ENCODE measurements at places on chromosomes 1 and 21.

DNA sequence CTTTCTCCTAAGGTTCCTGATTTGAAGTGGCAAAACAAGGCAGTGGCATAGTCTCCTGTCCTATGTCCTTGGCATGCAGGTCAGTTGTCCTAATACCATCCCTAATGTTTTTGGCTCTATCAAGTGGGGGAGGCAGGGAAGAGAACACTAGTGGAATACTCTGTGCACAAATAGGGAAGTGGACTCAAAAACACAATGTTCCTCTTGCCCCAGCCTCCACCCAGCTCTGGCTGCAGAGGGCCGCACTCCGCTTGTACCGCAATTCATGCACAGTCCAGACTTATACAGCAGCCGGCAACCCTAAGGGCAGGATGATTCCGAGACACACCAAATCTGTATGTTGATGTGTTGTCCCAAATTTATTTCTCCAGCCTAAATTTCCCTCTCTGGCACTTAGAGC lies 14.5 kb downstream of the PLEKHO1 start:
- peaks cover 2% of the 10 kb centered on the region for H3K36me3 ChIP-seq
- H3K27me3 ChIP-seq = no peaks in the 10 kb centered on the region
- H3K4me3 ChIP-seq = no peak overlapping the region
- no peak for DNase-seq

- H3K27me3 ChIP-seq = no peaks in the 10 kb centered on the region
- no peak overlapping the region for H3K4me3 ChIP-seq
- H3K27ac ChIP-seq = no peak overlapping the region
- DNase-seq = no peak
- H3K36me3 ChIP-seq = no peaks in the 10 kb centered on the region
Measured at GRCh38 chr21:39657091-39657689, 44.5 kb downstream of the B3GALT5 start.

GRCh38 chr1:61732726-61733125 lies 7.8 kb upstream of the TM2D1 start:
- DNase-seq = no peak
- H3K4me3 ChIP-seq = no peak overlapping the region
- peaks cover 16% of the 10 kb centered on the region for H3K4me1 ChIP-seq
- no peaks in the 10 kb centered on the region for H3K36me3 ChIP-seq
- no peaks in the 10 kb centered on the region for H3K27me3 ChIP-seq

- DNase-seq = no peak
- no peaks in the 10 kb centered on the region for H3K27me3 ChIP-seq
Measured at GRCh38 chr1:169484683-169485430, 887 bp downstream of the SLC19A2 start.

- H3K36me3 ChIP-seq = no peaks in the 10 kb centered on the region
- no peaks in the 10 kb centered on the region for H3K27me3 ChIP-seq
- no peak overlapping the region for H3K4me3 ChIP-seq
- H3K4me1 ChIP-seq = peaks cover 4% of the 10 kb centered on the region
- H3K27ac ChIP-seq = peak overlapping the region; percentile 67
Measured at GRCh38 chr1:165424454-165425216, 20.3 kb downstream of the RXRG start.

DNA sequence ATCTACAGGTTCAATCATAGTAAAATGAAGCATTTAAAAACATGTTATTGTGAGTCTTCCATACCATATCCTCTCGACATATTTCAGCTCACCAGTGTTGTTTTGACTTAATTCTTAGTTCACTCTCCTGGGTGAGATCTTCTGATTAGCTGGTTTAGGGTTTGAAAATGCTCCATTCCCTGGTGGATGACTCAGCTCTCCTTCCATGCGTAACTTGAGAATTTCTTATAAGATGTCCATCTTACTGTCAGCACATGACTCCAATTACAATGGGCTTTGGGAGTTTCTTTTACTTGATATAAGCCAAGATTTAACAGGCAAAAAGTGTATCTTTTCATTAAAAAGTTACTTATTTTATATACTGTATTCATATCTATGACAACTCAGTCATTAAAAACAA lies 476.5 kb downstream of the BRINP3 start:
- H3K27me3 ChIP-seq = no peaks in the 10 kb centered on the region
- no peaks in the 10 kb centered on the region for H3K4me1 ChIP-seq
- DNase-seq = no peak
- no peaks in the 10 kb centered on the region for H3K36me3 ChIP-seq
- no peak overlapping the region for H3K27ac ChIP-seq

DNA sequence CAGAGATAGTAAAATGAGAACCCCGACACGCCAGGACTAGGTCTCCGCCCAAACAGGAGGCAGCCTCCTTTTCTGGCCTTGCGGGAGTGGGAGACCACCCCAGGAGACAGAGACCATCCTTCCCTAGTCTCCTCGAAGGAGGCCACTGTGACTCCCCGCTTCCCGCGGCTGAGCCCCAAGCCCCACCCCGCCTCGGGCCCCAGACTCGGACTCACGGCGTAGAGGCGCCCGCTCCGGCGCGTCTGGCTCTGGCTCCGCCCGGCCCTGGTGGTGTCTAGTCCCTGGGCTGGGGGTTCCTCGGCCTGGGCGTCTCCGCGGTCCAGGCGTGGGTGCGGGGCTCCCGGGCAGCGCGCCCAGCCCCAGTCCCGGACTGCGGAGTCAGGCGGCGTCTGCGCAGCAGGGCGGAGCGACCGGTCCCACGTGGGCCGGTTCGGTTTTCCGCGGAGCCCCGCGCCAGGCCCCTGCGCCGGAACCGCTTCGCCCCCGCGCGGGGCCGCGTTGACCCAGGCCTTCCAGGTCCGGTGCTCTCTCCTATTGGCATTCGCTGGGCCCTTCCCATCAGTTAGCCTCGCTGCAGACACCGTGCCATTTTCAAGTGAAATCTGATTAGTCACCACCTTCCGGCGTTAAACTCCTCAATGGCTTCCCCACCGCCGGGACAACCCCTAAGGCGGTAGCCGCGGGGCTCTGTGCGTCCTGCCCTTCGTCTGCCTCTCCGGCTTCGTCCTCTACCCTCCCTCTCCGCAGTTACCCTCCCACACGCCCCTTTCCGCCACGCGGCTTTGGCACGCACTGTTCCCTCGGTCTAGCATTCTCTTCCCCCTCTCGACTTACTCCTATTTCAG lies at the start of gene C1orf216:
C1orf216 (minus strand) TSS at position 393 of the 845 bp plus-strand sequence. CDS start 2,563 bp downstream, outside the sequence.
- no peaks in the 10 kb centered on the region for H3K36me3 ChIP-seq
- H3K4me1 ChIP-seq = peaks cover 33% of the 10 kb centered on the region
- DNase-seq = peak; percentile 88
- H3K27me3 ChIP-seq = no peaks in the 10 kb centered on the region
- peak within 1 kb of the TSS; percentile 73 for H3K27ac ChIP-seq

GRCh38 chr1:42822800-42823392 lies 5.7 kb upstream of the SVBP start:
- no peak overlapping the region for H3K4me3 ChIP-seq
- no peak for DNase-seq
- peak overlapping the region; percentile 13 for H3K27ac ChIP-seq
- H3K36me3 ChIP-seq = no peaks in the 10 kb centered on the region
- H3K4me1 ChIP-seq = peaks cover 8% of the 10 kb centered on the region
- H3K27me3 ChIP-seq = no peaks in the 10 kb centered on the region

- no peaks in the 10 kb centered on the region for H3K4me1 ChIP-seq
- H3K27ac ChIP-seq = no peak overlapping the region
- no peak for DNase-seq
- H3K36me3 ChIP-seq = no peaks in the 10 kb centered on the region
- H3K4me3 ChIP-seq = no peak overlapping the region
- no peaks in the 10 kb centered on the region for H3K27me3 ChIP-seq
Measured at GRCh38 chr21:36522219-36522808, 42.4 kb upstream of the CLDN14 start.

DNA sequence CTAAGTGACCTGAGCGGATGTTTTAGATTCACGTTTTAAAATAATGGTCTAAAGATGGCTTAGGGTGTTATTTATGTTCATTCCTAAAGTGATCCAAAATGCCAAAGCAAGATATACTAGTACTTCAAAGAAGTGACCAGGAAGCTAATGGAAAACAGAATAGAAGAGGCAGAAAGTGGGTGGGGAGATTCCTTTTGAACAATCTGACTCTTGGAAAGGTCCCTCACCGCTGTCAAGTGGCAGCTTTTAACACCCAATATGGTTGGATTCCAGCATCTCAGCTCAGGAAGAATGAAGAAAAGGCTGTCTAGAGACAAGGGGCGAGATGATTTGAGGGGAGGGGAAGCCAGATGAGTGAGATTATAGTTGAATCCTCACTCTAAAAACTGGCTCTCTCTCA lies 90.3 kb downstream of the SCMH1 start:
- DNase-seq = no peak
- no peak overlapping the region for H3K27ac ChIP-seq

- H3K4me3 ChIP-seq = no peak overlapping the region
- H3K4me1 ChIP-seq = no peaks in the 10 kb centered on the region
- no peak for DNase-seq
- peaks cover 2% of the 10 kb centered on the region for H3K36me3 ChIP-seq
- H3K27ac ChIP-seq = no peak overlapping the region
- no peaks in the 10 kb centered on the region for H3K27me3 ChIP-seq
Measured at GRCh38 chr1:62625415-62625814, 28.1 kb downstream of the ANGPTL3 start.

GRCh38 chr1:57736940-57737339 lies 313.1 kb upstream of the DAB1 start:
- no peak overlapping the region for H3K27ac ChIP-seq
- H3K4me3 ChIP-seq = no peak overlapping the region
- H3K36me3 ChIP-seq = no peaks in the 10 kb centered on the region
- H3K27me3 ChIP-seq = no peaks in the 10 kb centered on the region

GRCh38 chr1:118160806-118161205 lies 24.2 kb downstream of the SPAG17 start:
- DNase-seq = no peak
- no peak overlapping the region for H3K27ac ChIP-seq
- no peaks in the 10 kb centered on the region for H3K4me1 ChIP-seq
- H3K4me3 ChIP-seq = no peak overlapping the region
